NCI-H1417 (cell line): ENCODE measurements at places on chromosomes 16 and 17.
A peak's percentile ranks its signal among the peaks of the same experiment; 100 is the strongest.

GRCh38 chr16:87054154-87054553 lies 263.0 kb downstream of the C16orf95 start:
- no peak for DNase-seq

- DNase-seq = no peak
These were observed 9.5 kb upstream of the IGFBP4 start for GRCh38 chr17:40433551-40434415.

DNA sequence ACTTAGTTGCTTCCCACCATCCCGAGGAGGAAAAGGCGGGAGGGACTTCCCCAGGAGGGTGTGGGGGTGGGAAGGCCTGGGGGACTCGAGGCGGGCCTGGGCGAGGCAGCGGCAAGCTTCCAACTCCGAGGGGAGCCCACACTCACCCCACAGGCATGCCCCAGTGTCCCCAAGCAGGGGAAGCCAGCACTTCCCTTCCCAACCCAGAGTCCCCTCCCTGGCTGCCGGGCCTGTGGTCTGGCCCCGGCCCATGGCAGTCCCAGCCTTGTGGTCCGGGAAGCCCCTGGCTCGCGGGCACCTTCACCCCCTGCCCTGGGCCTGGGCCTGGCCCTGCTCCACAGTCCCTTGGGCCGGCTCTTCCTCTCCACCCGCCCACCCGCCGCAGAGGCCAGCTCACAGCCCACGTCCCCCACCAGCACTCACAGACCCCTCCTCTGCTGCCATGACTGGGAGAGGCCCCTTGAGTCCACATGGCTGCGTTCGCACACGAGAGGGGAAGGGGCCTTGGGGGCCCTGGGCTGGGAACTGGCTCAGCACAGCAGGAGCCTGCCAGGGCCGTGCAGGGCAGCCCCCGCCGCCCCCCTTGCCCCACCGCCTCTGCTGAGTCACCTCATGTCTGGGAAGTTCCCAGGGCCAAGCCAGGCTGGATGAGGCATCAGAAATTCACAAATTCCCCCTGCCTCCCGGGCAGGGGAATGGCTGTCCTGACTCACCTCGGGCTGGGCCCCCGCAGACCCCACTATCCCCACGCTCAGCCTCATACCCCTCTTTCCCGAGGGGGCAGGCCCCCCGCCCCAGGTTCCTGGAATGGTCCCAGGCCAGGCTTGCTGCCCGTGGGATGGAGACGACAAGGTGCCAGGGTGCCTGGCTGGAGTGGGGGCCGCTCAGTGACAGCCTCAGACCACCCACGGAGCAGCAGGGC lies 27.8 kb downstream of the BAHCC1 start:
- DNase-seq = no peak

DNA sequence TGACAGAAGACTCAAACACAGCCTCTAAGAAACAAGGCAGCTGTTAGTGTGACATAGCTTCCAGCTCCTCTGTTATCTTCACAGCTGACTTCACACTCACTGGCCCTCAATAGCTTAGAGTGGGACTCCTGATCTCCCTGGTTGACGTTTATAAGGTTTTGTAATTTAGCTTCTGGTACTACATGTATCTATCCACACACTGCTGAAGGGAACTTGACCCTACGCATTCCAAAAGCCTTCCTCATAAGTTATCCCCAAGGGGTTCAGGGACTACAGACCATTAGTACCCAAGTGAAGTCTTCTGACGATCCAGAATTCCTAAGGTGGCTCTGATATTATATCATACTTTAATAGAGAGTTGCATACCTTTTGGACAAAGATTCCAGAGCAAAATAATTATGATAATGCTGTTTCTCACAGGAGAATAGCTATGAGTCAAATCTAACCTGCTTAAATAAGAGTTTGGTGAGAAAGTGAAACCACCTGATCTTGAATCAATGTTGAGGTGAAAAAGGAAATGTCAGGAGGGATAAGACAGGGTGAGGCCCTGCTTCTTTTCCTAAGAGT lies 14.5 kb downstream of the ACACA start:
- no peak for DNase-seq

- no peak for DNase-seq
These were observed 1.1 kb downstream of the ELP5 start for GRCh38 chr17:7253082-7253481.

DNA sequence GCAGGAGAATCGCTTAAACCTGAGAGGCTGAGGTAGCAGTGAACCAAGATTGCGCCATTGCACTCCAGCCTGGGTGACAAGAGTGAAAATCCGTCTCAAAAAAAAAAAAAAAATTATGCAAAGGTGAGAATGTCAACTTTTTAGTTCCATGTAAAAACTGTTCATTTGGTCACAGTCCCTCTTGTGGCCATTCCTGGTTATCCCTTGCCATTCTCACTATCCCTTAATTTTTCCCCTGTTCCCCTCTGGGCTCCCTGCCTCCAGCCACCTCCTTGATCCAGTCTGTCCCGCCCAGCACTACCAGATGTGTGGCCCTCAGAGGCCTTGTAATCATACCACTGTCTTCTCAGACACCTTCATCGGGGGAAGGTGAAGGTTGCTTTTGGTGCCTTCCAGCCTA lies 23.4 kb downstream of the DCAF7 start:
- no peak for DNase-seq

DNA sequence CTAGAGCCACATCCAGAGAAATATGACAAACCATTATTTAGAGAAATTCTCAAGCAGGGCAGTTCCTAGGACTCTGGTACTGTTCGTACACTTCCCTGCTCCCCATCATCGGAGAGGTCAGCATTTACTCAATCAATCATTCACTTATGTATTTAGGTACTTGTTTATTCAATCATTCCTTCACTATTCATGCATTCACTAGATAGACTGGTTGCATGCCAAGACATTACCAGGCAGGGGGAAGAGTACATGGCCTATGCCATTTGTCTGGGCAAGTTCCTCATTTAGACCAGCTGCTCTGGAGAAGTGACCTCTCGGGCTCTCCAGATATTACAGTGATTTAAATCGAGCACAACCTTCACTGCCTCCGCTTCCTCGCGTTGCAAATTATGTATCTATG lies 603.4 kb downstream of the KCNJ2 start:
- DNase-seq = no peak

DNA sequence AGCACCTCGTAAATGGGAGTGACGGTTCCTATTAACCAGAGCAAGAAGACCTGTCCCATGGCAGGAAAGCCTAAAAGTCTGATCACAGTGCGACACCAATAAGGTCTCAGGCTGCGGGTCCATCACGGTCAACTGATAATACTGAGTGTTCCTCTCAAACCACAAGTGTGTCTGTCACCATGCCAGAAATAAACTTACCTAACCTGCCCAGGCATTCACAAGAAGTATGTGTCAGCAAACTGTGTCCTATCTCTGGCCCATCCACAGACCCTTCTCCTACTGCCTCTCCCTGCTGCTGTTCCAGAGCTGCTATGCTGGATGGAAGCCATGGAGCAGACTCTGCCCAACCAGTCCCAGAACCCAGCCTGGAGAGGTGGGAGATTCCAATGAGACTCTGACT lies 73.5 kb downstream of the ZNF423 start:
- DNase-seq = no peak

- peak; percentile 39 for DNase-seq
These were observed 158.1 kb upstream of the SDK2 start for GRCh38 chr17:73802314-73802713.

GRCh38 chr17:6591599-6592158 lies 35.3 kb upstream of the PITPNM3 start:
- no peak for DNase-seq

GRCh38 chr17:19369107-19369778 lies 6.7 kb upstream of the B9D1 start:
- DNase-seq = no peak

DNA sequence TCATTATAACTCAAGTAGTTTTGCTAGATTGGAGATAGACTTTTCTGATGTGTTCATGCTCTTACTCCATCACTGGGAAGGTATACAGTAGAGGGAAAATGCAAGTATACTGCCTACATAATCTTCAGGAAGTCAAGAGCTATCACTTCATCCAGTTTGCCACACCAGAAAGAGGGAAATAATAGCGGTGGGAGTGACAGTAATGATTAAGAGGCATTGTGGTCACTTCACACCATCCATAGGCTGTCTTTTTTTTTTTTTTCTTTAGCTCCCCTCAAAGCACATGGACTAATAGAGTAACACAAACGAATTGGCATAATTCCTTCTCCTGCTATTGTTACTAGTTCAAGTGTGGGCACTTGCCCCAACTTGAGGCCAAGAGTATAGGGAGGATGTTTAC lies 28.4 kb upstream of the HLF start:
- DNase-seq = no peak

GRCh38 chr17:70661342-70662222 lies 492.2 kb downstream of the KCNJ2 start:
- peak; percentile 94 for DNase-seq

DNA sequence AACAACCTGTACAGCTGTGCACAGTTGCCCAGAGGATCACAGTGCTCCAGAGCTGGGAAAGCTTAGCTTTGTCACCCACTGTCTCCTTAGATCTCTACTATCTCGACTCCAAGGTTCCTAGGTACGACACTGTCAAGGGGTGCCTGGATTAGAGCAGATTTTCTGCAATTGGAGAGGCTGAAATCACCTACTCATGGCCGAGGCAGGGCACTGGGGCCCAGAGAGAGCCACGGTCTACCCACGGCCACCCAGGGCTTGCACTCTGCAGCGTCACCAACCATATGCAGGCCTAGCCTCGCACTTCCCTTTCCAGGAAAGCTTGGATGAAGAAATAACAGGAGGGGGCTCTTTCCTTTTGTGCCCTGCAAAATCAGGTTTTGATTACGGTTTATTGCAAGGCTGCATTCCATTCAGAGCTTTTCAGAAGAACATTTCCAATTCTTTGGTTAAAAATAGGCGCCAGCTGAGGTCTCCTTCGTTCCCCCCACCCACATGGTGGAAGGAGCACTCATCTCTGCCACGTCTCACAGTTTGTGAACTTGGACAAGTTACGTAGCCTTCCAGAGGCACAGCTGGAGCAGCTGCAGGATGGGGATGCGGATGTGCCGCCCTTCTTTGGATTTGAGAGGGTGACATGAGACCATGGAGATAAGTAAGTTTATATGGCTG lies 80.0 kb downstream of the IRX5 start:
- no peak for DNase-seq

GRCh38 chr16:11907160-11907970 lies 8.4 kb downstream of the GSPT1 start:
- DNase-seq = peak; percentile 2

DNA sequence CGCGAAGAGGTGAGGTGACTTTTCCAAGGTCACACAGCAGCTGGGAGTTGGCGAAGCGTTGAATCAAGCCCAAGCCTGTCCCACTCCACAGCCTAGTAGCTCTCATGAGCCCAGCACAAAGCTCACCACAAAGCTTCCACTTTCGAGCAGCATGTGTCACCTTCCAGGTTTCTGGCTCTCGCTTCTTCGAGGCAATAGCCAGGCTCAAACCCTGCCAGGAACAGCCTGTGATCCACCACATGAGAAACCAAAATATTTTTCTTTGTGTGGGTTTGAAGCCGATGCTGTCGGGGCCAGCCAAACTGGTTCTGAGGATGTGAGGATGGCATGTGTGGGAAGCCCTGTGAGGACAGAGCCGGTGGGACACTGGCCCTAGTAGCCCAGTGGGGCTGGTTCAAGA lies 68.1 kb downstream of the COG7 start:
- DNase-seq = no peak

- DNase-seq = no peak
These were observed 72.6 kb downstream of the RBFOX3 start for GRCh38 chr17:79538291-79538690.

DNA sequence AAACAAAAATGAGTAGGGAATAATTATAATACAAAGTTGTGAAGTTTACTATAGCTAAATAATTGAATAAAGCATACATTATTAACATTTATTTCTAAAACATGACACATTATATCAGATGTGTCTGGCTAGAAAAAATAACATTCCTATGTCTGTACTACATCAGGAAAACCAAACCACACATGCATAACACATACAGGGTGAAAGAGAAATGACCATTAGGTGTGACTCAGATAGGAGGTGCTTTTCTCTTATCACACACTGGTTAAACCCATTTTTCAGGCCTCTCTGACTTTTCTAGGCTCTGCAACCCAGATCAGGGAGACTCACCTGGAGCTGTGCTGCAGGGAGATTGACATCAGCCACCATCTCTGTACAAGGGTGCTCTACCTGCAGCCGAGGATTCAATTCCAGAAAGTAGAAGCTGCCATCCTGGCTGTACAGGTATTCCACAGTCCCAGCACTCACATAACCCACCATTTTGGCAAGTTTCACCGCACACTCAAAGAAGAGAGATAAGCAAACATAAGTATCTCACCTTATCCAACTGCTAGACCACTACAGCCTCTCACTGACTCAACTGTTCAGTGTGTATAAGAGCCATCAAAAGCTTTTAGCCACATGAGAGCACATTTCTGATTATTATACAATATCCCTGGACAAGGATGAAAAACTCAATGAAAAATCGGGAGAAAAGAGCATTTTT lies 116.6 kb upstream of the C17orf78 start:
- DNase-seq = no peak

GRCh38 chr16:89890886-89891657 lies 17.7 kb downstream of the TCF25 start:
- DNase-seq = no peak

- no peak for DNase-seq
These were observed 365.2 kb downstream of the C16orf95 start for GRCh38 chr16:86951831-86952598.

DNA sequence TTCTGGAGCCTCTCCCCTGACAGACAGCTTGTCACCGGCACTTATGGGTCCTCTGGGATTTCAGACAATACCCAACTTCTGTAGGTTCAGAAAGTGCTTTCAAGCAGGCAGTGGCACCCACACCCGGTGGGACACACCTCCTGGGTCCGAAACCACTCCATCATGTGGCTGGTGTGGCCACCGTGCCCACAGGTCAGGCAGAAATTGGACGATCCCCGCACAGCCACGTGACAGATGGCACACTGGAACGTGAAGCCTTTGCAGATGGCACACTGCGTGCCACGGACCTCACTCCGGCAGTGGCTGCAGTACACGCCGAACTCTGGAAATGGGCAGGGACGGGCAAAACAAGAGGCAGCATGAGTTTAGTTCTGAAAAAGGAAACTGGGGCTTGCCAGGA lies 99.5 kb upstream of the FA2H start:
- DNase-seq = no peak
